ENCODE measurements at places on chromosomes 3 and 15. TPM values are rescaled to one million over a fixed set of nuclear protein-coding genes. Genes with fewer than 3 reads are reported as not detected.

SOX14 gene
- total RNA-seq: not detected

CCR3 gene
- total RNA-seq: 0.29 TPM

ST8SIA2 gene
- total RNA-seq: 0.04 TPM

ADAMTSL3 gene
- total RNA-seq: 0.17 TPM

SLC27A2 gene
- not detected for total RNA-seq

FILIP1L gene
- total RNA-seq: 37.8 TPM

TOPBP1 gene
- 37.7 TPM for total RNA-seq

TPM1 gene
- 375 TPM for total RNA-seq

TM4SF1 gene
- total RNA-seq: 152 TPM

CKMT1B gene
- total RNA-seq: 0.95 TPM

GRCh38 chr15:92645051-92645631 is 10.4 kb downstream of the FAM174B start:
- peak; percentile 32 for DNase-seq

DNA sequence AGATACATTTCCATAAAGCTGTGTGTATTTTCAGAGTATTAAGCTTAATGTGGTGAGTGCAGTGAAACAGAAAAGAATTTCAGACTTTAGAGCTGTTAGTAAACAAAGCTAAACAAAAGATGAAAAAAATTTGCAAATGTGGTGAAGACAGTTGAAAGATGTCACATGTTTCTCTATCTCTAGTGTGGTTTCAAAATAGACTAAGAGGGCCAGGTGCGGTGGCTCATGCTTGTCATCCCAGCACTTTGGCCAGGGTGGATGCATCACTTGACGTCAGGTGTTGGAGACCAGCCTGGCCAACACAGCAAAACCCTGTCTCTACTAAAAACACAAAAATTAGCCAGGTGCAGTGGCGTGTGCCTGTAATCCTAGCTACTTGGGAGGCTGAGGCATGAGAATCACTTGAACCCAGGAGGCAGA is 466.0 kb upstream of the NR2F2 start:
- DNase-seq: no peak

DNA sequence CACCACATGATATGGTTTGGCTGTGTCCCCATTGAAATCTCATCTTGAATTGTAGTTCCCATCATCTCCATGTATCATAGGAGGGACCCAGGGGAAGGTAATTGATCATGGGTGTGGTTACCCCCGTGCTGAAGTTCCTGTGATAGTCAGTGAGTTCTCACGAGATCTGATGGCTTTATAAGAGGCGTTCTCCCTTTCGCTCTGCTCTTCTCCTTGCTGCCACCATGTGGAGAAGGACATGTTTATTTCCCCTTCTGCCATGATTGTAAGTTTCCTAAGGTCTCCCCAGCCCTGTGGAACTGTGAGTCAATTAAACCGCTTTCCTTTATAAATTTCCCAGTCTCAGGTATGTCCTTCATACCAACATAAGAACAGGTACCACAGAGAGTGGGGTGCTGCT is 21.9 kb downstream of the OSTN start:
- peak; percentile 51 for DNase-seq

DNA sequence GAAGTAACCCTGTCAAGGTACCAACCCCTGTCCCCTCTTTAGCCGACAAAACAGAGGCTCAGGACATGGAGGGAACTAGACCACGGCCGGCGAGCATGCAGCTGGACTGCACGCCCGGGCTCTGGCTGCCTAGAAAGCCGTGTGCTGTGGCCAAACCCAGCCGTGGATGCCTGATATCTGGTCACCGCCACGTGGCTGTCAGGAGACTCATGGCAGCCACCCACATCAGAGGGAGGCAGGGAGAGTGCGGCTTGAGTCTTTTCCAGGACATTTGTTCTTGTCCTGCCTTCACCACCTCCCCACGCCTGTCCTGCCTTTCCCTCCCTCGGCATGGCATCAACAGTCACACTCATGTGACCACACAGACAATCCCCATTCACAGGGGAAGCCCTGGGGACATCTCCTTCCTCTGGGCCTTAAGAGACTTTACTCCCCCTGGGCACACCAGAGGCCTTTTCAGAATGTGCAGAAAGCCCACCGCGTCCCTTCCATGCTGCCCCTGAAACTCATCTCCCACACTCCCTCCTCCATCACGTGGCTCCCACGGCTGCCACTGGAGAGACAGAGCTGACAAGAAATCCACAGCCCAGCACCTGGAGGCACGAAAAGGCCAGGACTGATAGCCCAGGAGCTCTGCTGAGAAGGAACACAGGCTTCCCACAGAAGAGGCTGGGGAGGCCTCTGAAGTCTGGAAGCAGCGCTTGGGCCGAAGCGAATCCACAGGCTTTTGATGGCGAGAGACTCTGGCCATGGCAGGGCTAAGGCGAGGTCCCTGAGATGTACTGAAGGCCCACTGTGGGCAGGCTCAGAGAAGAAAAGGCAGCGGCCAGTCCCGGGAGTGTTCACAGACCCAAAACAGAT is 71.2 kb upstream of the IQSEC1 start:
- DNase-seq: no peak

- no peak for DNase-seq
Observed at GRCh38 chr3:115877615-115877899, 254.2 kb downstream of the GAP43 start.

GRCh38 chr3:50170689-50171088 is 15.6 kb downstream of the SEMA3F start:
- peak; percentile 35 for DNase-seq

DNA sequence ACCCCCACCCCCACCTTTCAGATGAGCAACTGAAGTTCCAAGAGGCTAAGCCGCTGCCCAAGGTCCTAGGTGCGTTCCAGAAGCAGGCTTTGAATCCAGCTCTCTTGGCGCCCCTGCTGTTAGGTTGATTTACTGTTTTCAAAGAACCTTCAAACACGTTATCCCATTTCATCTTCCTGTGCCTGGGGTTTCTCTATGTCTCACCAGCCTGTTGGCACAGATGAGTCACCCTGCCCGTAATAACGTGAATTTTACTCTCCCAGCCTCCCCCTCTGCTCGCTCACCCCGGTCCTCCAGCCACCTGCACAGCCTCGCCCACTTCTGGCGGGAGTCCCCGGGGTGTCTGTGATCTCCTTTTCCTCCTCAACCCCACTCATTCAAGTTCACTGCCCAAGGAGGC is 13.0 kb upstream of the TSEN2 start:
- DNase-seq: peak; percentile 84

DNA sequence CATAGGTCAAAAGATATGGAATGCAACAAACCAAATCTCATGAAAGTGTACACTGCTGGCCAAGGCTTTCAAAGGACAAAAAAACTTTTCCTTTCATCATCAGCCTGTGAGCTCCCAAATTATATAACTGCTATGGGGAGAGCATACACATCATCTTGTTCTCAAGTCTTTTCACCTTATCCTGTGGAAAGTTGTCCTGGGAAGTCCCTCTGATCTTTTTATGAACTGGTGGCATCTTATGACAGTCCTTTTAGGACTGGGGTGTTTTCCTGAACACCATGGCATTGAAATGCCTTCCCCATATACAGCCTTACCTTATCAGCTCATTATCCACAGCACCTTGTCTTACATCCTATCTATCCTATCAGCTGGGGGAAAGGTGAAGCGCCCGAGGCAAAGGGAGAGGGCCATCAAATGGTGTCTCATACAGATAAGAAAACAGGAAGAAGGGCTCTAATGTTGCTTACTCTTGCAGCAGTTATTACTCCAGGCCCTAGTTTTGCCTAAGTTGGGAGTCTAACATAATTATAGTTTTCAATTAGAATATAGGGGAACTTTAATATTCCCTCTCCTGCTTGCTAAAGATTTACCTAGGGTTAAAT is 61.5 kb upstream of the GOLIM4 start:
- no peak for DNase-seq

- DNase-seq: no peak
Observed at GRCh38 chr15:78619022-78619950, 1.5 kb downstream of the CHRNA3 start.

- no peak for DNase-seq
Observed at GRCh38 chr15:78220713-78221112, 13.7 kb downstream of the ACSBG1 start.

DNA sequence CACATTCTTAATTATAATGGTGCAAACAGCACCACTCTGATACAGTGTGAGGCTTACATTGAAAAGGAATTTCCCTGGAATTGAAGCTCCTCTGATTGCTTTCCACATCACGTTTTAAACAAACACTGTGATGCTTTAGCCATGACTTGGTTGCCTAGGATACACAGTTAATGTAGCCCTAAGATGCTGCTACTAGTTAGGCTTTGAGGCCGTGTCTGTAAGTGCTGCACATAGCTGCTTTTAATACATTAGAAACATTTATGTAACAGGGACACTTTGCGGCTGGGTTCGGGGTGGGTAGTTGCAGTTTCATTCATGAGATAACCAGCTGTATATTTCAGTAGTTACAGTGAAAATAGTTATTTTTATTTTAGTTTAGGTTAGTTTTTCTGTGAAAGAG is 334.7 kb downstream of the NLGN1 start:
- DNase-seq: no peak

- DNase-seq: no peak
Observed at GRCh38 chr3:67692621-67693020, 38.2 kb upstream of the SUCLG2 start.

DNA sequence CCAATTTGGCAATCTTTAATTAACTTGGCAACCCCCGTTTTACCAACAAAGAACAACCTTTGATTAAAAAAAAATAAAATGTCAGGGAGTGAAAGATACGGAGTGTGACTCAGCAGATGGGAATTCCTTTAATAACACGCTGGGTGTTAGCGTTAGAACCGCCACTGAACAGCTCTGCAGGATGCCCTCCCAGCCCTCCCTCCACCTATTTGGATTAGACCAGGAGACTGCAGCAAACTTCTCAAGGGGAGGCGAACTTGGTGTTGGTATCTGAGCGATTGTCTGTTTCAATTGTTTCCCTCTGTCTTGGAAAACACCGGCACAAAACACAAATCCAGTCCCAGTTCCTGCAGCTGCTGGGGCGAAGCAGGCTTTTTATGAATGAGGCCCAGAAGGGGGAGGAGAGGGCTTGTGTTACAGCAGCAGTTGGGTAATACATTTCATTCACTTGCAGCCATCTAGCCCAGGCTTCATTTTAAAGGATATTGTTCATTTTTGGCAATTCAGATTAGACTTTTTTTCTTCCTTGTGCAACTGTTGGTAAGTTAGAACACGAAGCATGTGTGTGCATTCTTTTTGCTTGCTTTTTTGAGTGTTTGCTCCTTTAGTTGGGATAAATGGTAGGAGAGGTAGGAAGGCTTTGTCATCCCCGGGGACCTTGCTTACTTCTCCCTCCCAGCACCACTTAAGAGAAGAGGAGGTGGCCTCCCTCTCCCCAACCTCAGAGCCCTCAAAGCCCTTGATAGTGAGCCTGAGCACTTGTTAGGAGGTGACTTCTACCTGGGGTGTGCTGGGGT is 152.3 kb downstream of the IGF1R start:
- peak; percentile 61 for DNase-seq

DNA sequence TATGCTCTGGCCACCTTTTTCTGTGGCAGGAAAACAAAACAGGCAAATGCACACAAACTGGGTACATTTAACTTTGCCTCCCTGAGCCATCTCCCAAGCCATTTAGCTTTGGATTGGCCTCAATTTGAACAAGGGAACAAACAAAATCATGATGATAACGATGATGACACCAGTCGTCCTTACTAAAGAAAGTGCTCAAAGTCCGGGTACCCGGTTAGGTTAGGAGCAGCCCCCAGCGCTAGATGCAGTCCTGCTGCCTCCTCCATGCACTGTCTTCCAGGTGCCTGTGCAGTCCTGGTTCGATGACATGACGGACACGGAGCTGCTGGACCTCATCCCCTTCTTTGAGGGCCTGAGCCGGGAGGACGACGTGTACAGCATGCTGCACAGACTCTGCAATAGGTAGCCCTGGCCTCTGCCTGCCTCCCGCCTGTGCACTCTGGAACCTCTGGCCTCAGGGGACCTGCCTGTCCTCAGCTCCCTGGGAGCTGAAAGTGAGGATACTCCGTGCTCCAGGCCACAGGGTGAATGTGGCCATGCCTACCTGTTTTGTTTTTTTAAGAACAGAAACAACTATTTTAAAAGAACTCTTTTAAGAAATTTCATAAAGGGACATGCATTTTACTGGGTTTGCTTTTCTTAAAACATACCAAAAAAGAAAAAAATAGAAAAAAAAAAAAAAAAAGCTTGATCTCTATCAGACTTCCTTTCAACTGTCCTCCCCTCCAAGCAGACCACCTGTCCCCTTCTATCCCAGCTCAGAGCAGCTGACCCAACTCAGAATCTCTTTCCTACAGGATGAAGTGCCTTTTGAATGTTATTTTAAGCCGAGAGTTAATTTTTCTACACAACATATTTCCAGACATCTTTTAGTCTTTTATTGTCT is 9.9 kb upstream of the VILL start:
- DNase-seq: no peak

DNA sequence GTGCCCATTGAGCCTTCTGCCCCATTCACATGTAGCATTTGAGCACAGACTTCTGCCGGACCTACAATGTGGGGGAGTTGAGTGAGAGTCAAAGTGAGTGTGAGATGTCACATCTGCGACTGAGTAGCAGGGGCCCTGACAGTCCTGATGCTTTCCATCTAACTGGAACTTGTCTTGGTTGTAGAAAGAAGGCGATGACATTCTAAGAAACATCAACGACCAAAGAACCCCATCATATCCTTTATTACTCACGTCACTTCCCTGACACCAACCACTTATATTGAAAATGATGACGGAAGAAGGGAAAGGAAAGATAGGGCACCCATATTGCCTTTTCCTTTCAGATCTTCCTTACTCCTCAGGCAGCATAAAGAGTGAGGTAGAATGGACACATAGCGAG is 30.5 kb downstream of the SMAD3 start:
- DNase-seq: no peak

GRCh38 chr3:50254577-50255250 is 14.2 kb upstream of the SEMA3B start:
- DNase-seq: no peak

GRCh38 chr15:97235611-97235985 is 724.9 kb upstream of the ARRDC4 start:
- DNase-seq: no peak

DNA sequence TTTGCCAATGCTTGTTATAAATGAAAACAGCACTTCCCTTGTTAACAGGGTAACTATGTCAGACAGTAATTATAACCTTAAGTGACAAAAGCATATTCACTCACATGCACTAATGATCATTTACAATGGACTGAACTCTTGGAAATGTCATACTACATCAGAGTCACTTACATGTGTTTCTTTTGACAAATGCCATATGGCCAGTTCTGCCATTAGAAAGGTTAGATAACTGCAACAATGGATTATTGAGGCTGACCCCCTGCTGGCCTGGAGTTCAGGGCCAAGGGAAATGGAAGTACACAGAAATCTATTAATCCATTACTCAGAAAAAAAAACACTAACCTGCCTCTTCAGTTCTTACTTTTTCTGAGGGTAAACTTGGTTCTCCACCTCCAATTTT is 313.4 kb downstream of the CNTN3 start:
- no peak for DNase-seq

Measured in H4 (cell line).